LNCaP clone FGC (cell line): ENCODE measurements at places on chromosomes 4 and X.

DNA sequence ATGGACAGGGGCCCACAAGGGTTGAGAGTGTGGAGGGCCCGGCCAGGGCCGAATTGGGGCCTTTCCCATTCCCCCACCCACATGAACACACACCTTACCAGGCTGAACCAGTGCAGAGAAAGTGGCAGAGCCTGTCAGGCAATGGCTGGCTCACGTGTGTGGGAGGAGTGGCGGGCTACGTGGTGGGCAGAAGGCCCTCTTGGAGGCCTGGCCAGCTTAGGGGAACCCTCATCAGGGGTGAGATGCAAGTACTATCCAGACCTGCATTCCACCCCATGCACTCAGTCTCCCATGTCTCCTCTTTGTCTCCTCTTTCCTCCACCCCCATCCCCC lies 965 bp downstream of the TCEAL4 start:
- DNase-seq = no peak

GRCh38 chr4:53671757-53672156 lies 80.5 kb upstream of the LNX1 start:
- no peak for DNase-seq

- DNase-seq = no peak
Measured at GRCh38 chr4:115433491-115433890, 320.1 kb upstream of the NDST4 start.

DNA sequence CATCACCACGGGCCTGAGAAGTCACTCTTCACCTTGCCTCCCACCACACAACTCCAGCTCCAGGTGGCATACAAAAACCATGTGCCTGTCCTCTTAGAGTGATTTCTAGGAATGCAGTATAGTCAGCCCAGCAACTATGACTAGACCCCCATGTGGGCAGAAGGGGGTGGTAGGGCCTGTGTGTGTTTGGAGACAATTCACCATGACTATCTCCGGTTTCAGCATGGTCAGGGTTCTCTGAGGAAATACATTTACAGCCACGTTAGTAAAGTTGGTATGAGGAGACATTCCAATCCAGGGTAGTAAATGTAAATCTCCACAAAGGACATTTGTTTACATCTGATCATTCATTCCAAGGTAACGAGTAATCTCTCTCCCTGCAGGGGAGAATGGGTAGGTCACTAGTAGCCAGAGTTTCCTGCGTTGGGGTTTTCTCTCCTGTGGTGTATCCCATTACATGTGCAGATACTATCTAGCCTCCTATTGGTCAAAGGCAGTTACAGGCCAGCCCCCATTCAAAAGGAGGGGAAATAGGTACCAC lies 4.2 kb upstream of the MTMR1 start:
- DNase-seq = no peak

DNA sequence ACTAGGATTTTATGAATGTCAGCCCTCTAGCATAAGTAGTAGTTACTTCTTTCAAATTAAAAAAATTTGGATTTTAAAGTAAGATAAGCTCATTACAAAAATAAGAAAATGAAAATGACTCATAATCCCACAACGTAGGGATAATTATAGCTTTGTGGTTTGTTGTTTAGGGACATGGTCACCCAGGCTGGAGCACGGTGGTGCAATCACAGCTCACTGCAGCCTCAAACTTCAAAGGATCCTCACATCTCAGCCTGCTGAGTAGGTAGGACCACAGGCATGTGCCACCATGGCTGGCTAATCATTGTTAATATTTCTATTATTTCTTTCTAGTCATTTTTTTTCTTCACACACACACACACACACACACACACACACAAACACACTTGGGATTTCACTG lies 57.6 kb downstream of the PLAC1 start:
- no peak for DNase-seq

- DNase-seq = no peak
Measured at GRCh38 chr4:168199260-168199957, 107.1 kb downstream of the ANXA10 start.

GRCh38 chrX:119477812-119478232 lies 9.6 kb downstream of the SLC25A5 start:
- DNase-seq = no peak

DNA sequence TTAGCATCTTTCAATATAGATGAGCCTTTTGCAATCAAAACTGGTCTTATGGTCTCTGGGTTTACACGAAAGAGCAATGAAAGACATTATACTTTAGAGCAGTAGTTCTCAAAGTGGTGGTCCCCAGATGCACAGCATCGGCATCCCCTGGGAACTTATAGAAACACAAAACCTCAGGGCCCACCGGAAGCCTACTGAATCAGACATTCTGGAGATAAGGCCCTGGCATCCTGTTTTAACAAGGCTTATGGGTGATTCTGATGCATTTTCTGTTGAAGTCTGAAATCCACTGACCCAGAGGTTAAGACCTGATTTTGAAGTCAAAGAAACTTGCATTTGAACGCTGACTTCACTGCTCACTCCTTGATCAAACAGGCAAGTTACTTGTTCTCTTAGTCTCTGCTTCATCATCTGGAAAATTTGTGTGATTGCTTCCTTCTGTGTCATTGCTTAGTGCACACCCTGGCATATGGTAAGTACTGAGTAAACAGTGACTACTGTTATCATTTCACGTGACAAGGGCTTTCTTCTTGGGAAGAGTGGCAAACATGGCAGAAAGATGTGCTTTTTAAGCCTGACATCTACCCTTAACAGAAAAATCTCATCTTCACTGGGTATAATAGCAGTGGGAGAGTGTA lies 14.5 kb downstream of the CHRNA9 start:
- no peak for DNase-seq

- DNase-seq = no peak
Measured at GRCh38 chr4:176300565-176300964, 19.2 kb upstream of the SPCS3 start.

DNA sequence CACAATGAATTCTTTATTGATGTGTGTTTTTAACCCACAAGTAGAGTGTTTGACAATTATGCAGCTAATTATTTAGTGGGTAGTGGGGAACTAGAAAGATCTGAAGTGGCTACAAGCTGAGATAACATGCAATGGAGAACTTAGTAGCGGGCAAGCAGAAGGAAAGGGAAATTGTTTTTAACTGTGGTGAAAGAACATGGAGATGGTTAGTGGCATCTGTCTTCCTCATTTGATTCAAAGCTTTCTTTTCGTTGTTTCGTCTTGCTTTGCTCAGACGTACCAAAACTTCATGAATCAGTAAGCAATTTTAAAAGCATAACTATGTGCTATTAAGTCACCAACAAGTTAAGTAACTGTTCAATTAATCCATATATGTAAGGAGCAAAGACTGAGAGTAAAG lies 169.9 kb downstream of the BANK1 start:
- DNase-seq = no peak

- no peak for DNase-seq
Measured at GRCh38 chr4:73869130-73870055, at the start of gene CXCL1. Gene CXCL1, plus strand, starts transcription at chr4:73869393. Its CDS starts 78 bp downstream, at chr4:73869471.

DNA sequence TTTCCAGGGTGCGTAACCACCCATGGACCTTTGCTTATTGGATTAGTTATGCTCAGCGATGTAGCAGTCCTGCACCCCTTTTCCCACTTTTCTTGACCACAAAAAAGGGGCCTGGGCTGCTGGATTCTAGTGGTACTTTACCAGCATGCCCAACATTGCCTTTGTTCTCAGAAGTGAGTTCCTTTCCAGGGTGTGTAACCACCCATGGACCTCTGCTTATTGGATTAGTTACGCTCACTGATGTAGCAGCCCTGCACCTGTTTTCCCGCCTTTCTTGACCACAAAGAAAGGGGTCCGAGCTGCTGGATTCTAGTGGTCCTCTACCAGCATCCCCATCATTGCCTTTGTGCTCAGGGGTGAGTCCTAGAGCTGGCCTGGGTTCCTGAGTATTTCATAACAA lies 138.2 kb downstream of the COX18 start:
- DNase-seq = no peak

DNA sequence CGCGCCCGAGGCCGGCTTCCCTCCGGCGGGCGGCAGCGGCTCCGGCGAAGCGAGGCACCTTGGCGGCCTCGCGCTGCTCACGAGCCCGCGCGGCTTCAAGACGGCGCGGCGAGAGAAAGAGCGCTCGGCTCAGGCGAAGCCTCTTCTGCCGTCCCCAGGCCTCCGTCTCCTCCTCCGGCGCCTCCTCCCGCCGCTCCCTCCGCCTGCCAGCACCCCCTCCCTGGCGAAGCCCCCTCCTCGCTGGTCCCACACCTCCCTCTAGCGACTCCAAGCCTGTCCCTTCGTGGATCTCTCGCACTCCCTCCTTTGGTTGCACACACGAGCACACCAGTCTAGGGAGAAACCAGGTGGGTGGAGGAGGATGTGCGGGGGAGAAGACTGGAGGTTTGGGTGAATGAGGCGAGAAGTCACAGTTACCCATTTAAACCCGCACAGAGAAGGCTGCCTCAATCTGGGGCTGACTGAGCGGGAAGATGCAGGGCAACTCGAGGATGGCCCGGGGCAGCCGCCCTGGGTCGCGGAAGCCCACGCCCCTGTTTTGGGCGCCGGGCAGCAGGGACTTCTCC lies at the start of gene CAMK2D:
CAMK2D (minus strand) TSS at position 119 of the 566 bp plus-strand sequence. CDS start 670 bp downstream, outside the sequence.
- DNase-seq = peak; percentile 50

DNA sequence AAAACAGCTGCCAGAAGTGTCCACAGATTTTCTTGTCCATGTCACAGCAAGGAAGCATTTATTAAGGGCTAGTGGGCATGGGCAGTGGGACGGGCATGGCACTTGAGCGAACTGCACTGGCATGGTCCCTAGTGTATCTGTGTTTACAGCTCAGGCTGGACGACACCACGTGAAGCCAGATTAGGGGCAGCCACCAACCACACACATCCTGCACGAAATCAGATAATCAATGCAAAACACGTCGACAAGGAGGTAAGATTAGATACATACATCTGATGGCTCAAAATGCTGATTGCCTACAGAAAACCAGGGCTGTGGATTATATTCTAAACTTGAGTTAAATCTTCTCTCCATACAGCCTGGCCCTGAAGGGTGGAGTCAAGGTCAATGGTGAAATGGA lies 103.8 kb upstream of the ATP6AP2 start:
- DNase-seq = no peak

DNA sequence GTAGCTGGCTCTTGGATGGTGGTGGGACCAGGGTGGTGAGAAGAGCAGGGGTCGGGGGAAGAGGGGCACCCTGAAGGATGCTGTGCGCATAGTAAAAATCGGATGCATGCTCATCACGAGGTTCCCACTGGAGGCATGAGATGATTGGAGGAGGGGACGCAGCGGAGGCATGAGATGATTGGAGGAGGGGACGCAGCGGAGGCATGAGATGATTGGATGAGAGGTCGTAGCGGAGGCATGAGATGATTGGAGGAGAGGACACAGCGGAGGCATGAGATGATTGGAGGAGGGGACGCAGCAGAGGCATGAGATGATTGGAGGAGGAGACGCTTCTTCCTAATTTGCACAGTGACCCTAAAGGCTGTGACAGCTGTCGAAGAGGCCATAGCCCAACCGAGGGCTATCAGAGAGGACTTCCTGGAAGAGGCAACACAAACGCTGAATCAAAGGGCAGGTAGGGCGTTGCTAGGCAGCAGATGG lies 106.7 kb downstream of the ADRA2C start:
- no peak for DNase-seq

- DNase-seq = no peak
Measured at GRCh38 chrX:144494074-144494473, 610.2 kb downstream of the UBE2NL start.

DNA sequence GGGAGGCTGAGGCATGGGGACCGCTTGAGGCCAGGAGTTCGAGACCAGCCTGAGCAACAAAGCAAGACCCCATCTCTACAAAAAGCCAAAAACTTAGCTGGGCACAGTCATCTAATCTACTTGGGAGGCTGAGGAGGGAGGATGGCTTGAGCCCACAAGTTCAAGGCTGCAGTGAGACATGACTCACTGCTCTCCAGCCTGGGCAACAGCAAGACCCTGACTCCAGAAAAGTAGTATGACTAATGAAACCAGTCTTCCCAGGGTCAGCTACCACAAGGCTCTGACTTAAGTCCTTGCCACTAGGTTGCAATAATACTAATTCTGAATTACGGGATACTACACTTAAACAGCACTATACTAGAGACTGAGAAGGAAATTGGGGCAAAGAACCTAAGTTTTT lies 33.1 kb downstream of the ERVMER34-1 start:
- DNase-seq = no peak
